Fibroblast of the aortic adventitia (primary cell): ENCODE measurements at places on chromosomes 12 and 14.
A peak's percentile ranks its signal among the peaks of the same experiment; 100 is the strongest.

DNA sequence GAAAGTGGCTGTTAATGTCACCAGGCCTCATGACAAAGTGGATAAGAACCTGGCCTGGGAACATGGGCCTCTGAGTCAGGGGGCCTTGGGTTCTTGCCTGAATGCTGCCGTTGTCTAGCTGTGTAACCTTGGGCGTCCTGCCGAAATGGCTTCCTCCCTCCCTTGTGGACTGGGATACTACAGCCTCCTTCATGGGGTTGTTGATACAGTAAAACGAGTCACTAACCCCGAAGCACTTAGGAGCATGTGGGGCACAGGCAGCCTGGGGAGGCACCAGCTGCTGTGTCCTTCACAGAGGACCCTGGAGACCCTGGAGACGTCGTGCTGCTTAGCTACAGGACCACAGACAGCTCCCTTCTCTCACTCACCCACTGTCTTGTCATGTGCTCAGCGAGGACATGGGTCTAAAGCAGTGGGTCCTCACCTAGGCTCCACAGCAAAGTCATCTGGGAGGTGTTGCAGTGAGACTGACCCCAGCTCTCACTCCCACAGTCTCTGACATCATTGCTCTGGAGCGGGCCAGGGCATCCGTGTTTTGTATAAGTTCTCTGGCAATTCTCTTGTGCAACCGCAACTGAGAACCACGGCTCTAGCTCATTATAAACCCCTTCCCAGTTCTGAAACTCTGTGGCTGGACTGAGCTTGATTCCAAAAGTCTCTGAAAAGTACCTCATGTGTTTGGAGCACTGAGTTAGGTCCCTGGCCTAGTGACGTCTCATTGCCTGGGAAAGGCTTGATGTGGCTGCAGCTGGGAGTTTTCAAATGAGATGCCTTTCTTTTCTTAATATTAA, 42.1 kb downstream of the SERPINA3 start:
- DNase-seq: no peak

DNA sequence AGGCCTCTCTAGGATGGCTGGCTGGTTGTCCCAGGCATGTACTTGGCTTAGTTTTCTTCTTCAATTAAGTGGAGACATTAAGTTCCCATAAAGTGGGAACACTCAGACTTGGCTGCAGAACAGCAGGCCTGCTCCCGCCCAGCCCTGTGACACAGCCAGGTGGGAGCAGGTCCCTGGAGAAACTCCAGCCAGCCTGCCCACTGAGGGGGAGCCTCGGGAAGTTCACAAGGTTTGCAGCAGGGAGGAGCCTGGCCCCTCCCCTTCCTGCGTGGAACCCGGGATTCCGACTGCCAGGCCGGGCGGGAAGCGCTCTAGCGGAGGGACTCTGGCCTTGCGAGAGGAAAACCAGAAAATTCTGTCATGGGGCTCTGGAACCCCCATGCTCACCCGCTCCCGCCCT, 98.3 kb upstream of the EVL start:
- no peak for DNase-seq

- DNase-seq: peak; percentile 23
Measured at GRCh38 chr12:14777271-14777670, 26.0 kb downstream of the WBP11 start.

DNA sequence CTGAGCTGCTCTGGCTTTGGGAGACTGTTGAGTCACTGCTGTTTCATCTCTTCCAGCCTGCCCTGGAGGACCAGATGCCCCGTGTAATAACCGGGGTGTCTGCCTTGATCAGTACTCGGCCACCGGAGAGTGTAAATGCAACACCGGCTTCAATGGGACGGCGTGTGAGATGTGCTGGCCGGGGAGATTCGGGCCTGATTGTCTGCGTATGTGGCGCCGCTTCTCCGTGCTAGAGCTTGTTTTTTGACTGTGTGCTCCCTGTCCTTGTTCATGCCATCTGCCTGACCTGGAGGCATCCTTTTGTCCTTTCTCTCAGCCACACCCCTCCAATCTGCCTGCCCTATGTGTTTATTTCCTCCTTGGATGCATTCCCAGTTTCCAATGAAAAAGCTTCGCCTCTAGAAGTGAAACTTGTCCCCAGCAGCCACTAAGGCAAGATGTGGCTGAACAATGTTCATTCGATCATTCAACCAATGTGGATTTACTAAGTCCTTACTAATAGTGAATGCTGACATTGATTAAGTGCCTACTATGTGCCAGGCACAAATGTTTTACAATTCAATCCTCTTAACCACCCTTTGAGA, 98.6 kb downstream of the NT5DC3 start:
- DNase-seq: no peak

GRCh38 chr12:4763549-4763948, 43.3 kb downstream of the GALNT8 start:
- no peak for DNase-seq

DNA sequence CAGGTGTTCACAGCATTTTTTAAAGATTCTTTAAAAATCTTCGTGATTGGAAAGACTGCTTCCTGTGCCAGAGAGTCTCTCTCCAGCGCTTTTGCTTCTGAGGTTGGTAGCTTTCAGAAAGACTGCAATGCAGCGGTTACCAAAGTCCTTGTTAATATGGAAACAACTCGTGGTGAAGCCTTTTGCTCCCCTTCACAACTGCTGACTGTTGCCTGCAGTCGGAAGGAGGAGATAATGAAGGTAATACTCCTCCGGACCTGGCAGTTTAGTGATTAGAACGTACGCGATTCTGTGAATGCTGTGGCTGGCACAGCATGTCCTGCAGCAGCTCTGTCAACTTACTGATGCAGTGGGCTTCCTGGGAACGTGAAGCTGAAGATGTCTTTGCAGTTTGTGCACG, 50.9 kb downstream of the TRAF3 start:
- DNase-seq: no peak

GRCh38 chr14:103073367-103073875, 10.6 kb upstream of the LBHD2 start:
- DNase-seq: no peak

DNA sequence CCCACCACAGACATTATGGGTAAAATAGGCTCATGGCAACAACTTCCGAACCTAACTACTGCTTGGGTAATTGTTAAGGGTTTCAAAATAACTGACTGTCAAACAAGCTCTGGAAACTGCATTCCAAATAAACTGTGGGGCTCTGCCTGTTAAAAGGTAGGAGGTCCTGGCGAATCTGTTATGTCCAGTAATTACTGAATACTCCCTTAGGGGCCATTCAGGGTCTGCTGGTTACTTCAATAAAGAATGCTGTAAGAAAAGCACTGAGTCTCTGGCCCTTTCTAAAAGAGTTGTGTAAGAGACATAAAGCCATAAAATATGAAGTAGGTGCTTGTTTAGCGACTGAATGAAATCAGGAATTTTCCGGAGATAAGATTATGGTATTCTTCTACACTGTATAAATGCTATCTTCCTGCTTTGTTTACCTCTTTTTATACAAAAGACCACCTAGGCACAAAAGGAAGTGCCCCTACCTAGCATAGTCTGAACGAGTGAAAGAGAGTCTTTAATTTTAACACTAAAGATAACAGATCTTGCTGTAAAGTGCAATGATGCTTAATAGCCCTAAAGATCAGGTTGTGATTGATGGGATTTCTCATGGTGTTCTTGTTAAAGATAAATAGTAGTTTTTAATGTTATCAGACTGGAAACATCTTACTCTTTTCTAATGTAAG, 127.8 kb downstream of the FBXL14 start:
- DNase-seq: no peak
